ENCODE measurements at places on chromosomes 16 and 17.

DNA sequence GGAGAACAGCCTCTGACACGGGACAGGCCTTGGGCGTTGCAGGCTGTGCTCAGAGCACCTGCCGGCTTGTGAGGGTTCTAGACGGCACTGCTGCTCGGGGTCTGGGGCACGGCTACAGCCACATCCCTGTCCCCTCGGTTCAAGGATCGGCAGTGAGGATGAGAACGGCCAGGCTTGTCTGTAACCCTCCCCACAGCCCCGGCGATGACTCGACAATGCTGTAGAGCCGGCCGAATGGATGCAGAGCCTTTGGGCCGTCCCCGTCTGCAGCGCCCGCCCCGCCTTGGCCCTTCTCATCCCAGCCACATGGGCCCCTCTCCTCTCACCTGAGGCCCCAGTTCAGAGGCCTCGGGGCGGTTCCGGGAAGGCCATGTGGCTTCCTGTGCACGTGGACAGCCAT is 49.0 kb upstream of the METRNL start:
- no peak for DNase-seq

DNA sequence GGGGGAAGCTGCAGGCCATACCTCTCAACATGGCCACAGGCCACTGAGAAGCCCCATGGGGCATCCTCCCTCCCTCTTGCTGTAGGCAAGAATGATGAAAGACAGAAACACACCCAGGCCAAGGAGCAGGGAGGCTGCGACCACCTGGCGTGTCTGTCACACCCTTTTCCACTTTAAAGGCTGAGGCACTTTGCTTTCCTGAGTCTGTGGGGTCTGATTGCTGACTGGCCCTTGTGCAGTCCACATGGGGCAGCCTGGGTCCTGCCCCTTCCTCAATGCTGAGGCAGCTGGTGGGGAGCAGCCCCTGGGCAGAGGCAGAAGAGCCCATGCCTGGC is 8.7 kb downstream of the TMEM204 start:
- no peak for DNase-seq

GRCh38 chr16:85289760-85290625 is 177.7 kb upstream of the CIBAR2 start:
- no peak for DNase-seq

DNA sequence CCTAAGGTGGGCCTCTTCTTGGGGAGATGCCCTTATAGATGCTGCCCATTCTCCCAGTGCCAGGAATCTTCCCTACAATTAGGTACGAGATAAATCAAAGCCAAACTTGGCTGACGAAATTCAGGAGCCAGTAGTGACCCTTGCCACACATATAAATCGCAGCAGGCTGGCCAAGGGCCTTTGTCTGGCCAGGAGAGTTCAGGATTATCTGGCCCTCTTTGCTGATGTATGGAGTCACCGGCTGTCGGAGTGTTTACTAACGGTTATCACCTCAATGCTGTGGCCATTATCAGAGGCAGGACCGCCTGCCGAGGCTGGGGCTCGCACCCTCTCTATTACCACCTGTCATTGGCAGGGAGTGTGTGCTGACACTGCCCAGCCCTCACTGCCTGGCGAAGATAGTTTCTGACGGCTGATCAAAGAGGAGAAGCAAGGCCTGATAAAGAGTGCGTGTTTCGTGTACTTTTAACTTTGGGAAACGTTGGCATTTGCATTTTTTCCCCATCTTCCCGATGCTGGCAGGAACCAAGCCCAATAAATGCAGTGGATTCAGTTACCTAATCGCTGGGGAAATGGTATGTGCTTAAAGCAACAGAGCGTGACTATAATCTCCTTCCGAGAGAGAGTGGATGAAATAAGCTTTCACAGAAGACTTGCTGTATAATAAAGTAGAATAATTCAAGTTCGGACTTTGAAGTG is 32.8 kb upstream of the TBX2 start:
- no peak for DNase-seq

DNA sequence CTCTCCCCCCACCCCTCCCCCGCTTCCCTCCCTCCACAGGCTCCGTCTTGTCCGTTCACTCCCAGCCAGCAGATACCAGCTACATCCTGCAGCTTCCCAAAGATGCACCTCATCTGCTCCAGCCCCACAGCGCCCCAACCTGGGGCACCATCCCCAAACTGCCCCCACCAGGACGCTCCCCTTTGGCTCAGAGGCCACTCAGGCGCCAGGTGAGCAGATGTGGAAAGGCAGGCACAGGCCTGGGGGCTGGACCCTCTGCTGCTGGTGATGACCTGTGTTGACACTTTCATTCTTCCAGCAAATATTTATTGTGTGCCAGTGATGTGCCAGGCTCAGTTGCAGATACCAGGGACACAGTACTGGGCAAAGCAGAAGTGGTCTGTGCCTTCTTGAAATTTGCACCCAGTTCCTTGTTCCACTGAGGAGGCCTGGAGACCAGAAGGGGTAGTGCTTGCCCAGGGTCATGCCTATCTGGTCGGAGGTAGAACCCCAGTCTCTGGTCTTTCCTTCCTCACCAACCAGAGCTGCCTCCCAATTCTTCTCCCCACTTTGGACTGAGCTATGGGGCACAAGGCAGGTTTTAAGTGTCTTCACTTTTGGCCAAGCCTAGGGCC is 10.3 kb upstream of the ABCC3 start:
- DNase-seq, result no peak

DNA sequence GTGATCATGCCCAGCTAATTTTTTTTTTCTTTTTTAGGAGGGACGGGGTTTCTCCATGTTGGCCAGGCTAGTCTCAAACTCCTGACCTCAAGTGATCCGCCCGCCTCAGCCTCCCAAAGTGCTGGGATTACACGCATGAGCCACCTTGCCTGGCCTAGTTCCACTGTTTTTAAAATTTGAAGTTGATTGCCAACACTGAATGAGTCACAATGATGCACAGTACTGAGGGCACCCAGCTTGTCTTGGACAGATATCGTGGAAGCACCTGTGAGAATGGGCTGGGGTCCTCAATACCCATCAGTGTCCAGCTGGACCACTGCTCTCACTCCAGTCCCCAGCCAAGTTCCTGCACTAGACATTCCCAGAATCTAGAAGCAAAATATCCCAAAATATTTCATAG is 2.5 kb downstream of the KNOP1 start:
- DNase-seq, result no peak

- DNase-seq, result no peak
Measured at GRCh38 chr17:7307686-7308624, 527 bp downstream of the EIF5A start.

DNA sequence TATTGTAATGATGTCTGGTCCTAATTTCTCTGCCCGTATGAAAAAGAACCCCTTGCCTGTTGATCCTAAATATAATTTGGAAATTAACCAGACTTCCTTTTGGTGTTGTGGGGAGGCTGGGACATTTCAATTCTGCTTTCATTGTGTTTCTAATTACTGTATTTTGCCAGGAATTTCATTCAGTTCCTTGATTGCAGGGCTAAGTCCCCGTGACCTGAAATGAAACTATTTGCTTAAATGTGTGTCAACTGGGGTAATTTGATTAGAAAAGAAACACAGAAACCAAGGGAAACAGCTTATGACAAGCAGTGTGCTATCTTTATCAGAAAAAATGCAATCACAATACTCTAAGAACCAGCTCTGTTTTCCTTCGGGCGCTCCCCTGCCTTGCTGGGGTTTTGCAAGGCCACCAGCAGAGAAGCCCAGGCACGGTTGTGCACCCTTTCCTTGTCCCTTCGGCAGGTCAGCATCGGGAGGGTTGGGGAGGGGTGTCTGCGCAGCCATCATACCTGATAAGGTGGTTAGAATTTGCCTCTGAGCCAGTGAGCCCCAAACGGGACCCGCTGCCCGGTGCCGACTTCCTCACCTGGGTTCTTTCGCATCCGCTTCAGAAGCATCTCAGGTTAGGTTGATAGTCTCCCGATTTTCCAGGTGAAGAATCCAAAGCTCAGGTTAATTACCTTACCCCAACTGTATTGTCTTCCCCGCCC is 19.4 kb downstream of the KLHL36 start:
- no peak for DNase-seq

DNA sequence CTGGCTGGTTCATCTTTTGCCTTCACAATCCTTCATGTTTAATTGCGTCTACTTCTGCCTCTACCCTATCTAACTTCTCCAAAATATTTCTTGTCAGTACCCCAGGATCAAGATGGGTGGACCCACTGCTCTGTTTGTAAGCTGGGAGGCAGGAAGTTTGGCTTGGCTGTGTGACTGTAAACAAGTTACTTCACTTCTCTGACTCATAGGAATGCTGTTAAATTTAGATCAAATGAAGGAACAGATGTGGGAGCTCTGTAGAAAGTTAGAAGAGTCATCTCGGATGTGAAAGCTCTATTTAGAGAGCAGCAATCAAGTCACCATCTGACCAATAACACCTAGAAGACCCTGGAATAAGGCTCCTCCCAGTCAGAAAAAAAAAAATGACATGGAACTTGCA is 55.2 kb upstream of the MRTFB start:
- no peak for DNase-seq

Measured in GOT3 (cell line).